ENCODE measurements at places on chromosomes 6 and 20.

DNA sequence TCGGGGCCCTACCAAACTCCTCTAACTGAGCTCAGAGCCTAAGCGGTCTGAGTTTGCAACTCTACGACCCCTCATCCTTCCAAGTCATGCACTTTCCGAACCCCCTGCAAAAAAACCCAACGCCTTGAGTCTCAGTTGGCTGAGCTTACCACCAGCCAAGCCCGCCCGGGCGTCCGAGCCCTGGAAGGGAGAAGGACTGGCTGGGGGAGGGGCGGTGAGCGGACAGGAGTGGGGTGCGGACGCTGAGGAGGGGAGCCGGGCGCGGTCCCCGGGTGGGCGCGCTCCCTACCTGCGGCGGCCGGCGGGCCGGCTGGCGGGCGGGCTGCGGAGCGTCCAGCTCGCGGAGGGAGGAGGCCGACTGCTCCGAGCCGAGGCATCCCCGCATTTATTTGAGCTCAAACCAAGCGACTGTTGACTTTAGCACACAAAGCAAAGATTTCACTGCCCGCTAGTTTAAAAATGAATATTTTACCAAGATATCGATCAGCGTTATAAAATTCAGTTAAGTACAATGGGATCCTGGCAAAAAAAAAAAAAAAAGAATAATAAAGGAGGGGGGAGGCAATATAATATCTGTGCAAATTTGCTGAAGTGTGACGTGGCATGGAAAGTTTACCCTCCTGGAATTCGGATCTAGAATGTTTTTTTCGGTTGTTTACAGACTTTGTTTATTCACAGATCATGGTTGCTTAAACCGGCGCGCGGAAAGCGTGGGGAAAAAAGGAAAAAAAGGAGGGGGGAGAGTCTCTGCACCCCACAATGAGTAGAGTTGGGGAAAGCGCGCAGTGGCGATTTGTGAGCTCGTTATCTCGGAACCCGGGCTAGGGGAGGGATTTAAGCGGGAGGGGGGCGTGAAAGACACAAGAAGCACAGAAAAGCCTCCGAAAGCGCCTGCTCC, 5.9 kb downstream of the FOXA2 start:
- no peak for DNase-seq

DNA sequence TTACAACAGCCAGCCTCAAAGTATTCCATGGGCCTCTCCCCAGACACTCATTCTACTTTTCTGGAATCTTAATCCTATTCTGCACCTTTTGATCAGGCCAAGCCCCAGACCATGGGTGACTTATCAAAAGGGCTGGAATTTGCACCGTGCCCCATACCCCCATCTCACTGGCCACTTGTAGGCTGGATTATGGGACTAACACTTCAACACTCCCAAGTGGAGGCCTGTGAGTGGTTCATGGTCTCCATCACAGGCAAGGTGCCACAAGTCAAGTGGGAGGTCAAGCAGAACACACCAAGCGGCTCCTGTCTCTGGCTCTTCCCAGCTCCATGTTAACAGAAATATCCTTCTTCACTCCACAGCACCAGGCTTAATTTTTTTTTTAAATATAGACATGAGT, 212.3 kb upstream of the HEY2 start:
- DNase-seq, result no peak

- DNase-seq, result no peak
Measured at GRCh38 chr6:45433533-45434380, 56.0 kb upstream of the SUPT3H start.

- no peak for DNase-seq
Measured at GRCh38 chr6:8551993-8552392, 116.6 kb upstream of the SLC35B3 start.

DNA sequence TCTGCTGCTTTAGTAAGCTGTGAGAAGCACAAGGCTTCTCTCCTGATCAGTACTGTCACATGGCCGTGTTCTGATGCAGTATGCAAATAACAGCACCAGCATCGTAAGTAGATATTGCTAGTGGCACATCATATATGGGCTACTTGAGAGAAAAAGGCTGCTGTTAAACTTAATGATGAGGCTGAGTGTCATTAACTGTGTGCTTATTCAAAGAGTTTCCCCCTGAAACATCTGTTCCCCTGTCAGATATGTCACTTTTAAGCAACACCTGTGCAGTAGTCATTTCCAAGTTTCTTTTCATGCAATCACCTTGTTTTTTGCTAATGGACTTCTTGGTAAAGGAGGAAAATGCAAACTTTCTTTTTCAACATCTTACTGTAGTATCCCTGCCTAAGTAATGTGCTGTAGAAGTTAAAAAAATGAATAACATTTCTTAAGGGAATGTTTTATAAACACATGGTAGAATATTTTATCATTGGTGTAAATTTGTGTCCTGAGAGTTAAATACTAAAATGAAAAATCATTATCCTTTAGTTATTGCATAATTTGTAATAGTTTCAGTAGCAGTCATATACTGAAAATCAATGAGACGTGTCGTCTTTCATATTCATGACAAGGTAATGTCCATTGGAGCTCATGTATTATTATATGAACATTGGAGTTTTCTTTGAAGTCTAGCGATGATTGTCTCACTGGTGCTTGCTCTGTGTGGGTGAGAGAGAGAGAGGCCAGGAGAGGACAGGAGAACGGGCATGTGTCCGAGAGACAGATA, 366.3 kb downstream of the CDKAL1 start:
- no peak for DNase-seq

DNA sequence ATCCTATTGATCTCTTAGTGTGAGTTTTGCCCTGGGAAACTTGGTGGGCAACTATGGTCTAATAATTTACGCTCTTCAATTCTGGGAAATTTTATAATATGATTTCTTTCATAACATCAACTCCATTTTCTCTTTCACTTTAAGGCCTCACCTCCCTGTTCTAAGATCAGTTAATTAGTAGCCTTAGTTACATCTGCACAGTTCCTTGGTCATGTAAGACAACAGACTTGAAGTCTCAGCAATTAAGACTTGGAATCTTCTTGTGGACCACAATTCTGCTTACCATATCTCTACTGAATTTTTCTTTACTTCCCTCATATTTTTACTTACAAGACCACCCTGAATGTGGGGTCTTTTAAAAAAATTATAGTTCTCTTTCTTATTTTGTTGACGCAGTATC, 8.7 kb downstream of the ENPP3 start:
- no peak for DNase-seq

- no peak for DNase-seq
Measured at GRCh38 chr6:143538374-143538773, 26.9 kb upstream of the FUCA2 start.

GRCh38 chr6:158869826-158870648, 50.9 kb upstream of the EZR start:
- DNase-seq, result peak; percentile 17

GRCh38 chr6:73234733-73235132, 9.4 kb upstream of the KHDC1L start:
- no peak for DNase-seq
